Fibroblast of lung (primary cell): ENCODE measurements at places on chromosomes 2 and 18. TPM values are rescaled to one million over a fixed set of nuclear protein-coding genes. Genes with fewer than 3 reads are reported as not detected.

The AQP12B gene
- total RNA-seq = not detected in 2 replicates

The FOXI3 gene
- not detected in 2 replicates for total RNA-seq

The GNLY gene
- total RNA-seq = under 0.01 TPM in 1 of 2 replicates, not detected in the other

The CYP27C1 gene
- not detected in 2 replicates for total RNA-seq

- DNase-seq = peak; percentile 83
Measured at GRCh38 chr2:75459565-75460310, 101.0 kb downstream of the EVA1A start.

DNA sequence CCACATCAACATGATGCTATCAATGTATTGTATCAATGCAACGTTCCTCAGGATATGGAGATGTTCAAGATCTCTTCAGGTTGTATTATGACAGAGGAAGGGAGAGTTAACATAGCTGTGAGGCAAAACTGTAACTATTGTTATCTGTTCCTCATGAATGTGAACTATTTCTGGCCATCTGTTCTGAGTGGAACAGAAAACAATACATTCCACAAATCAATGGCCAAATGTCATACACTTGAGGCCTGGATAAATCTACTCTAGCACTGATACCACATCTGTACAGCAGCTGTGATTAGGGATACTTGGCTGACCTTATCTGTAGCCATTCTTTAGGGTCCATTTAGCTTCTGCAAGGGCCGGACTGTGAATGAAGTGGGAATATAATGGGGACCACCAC lies 447.9 kb downstream of the IRS1 start:
- no peak for DNase-seq

- no peak for DNase-seq
Measured at GRCh38 chr2:31202041-31202440, 15.3 kb downstream of the CAPN14 start.

DNA sequence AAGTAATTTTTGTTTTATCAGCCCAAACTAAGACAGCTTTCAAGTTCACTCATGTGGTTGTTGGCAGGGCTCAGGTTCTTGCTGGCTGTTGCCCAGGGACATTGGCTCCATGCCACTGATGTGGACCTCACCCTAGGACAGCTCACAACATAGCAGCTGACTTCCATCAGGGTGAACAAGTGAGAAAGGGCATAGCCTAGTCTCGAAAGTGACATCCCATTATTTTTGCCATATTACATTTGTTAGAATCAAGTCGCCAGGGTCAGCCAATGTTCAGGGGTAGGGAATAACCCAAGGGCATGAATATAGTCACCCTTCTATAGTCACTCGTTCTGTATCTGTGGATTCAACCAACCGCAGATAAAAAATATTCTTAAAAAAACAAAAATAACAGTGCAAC lies 10.7 kb upstream of the CWC22 start:
- DNase-seq = peak; percentile 95

GRCh38 chr2:1256632-1257324 lies 156.5 kb upstream of the TPO start:
- DNase-seq = no peak

GRCh38 chr2:22279541-22279940 lies 1105.4 kb upstream of the KLHL29 start:
- peak; percentile 22 for DNase-seq

GRCh38 chr2:137173463-137173862 lies 408.1 kb downstream of the THSD7B start:
- peak; percentile 62 for DNase-seq

DNA sequence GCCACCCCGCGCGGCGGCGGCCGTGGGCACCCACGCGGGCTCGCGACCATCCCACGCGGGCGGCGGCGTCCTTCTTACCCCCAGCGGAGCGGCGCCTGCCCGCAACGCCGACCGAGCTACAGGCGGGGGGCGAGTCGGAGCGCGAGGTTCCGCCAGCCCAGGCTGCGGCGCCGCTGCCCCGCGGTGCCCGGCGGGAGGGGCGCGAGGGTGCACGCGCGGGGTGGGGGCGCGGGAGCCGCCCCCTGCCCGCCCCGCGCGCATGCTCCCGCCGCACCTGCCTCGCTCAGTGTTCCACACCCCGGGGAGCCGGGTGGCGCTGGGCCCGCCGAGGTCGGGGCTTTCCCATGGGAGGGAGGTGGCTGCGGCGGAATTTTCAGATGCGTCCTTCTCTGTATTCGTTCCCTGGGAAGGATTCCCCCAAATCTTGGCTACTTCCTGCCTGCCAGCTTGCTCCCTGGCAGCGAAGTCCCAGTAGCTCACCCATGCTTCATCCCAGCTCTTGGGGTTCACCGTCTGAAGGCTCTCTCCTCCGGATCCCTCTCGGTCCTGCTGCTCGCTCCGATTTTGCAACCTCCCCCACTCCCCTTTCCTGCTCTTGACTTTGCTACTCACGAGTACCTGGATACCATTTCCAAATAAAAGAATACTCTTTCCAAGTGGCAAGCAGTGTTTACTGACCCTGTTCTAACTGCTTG lies at the start of gene L3MBTL4:
Gene L3MBTL4 (minus strand): TSS at position 189 of the 695 bp plus-strand sequence. CDS start 103,286 bp downstream, outside the sequence.
- DNase-seq = no peak

DNA sequence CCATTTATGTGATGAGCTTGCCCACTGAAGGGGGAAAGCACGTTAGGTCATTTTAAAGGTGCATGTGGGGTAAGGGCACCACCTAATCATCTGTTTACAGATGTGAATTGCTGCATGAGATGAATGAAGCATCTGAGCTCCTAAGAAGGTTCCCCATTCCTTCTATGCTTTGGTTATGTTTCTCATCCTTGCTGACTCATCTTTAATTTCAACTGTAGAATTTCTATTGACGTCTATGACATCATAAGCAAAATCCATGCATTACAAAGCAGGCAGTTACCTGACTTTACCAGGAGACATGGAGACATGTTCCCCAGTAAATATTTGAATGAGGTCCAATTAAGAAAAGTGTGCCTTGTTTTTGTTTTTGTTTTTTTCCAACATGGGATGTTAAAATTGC lies 2.8 kb downstream of the SNTG2 start:
- no peak for DNase-seq

GRCh38 chr2:214730800-214731407 lies 78.6 kb downstream of the BARD1 start:
- peak; percentile 6 for DNase-seq

DNA sequence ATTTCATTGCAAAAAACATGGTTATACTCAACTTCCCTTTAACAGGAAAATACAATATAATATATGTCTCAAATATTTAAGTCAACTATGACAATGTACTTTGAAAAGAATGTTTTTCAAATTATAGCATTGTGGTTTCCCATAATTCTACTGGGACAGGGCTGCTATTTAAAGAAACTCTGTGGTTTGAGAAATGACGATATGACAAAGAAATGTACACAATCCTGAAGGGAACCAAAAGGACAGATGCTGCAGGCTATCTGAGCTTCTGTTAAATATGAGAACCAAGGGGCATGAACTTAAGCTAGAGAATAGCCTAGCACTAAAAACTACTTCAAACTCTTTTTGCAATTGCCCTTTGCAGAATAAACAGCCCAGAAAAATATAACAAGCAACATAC lies 415.9 kb downstream of the GRB14 start:
- peak; percentile 89 for DNase-seq

GRCh38 chr2:105961599-105962146 lies 217.0 kb downstream of the NCK2 start:
- no peak for DNase-seq

DNA sequence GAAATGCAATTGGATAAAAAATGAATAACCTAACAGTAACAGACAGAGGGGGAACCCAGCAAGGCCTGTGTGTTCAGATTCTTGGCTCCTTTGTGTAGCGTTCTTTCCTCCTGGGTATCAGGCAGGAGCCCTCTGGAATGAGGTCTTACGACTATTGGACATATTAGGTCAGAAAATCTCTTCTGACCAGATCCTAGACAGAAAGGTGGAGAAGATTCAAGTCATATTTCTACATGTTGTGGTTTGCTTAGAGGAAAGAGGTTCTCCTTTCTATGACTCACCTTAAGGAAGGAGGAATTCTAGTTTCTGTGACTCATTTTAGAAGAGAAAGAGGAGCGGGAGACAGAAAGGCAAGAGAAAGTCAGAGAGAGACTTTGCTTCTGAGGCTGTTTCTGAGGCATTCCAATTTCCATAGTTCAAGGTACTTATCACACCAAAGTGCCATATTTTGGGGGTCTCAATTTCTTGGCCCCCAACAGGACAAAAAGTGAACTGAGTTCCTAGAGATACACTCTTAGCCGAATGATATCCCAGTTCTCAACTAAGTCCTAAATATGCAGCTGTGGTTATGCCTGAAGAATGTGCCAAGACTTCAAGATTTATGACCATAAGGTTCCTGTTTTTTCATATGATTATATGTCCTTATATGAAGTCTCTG lies 618.6 kb downstream of the ZEB2 start:
- DNase-seq = peak; percentile 98

GRCh38 chr18:8706791-8707555 lies 1.6 kb downstream of the MTCL1 start:
- peak; percentile 77 for DNase-seq

GRCh38 chr2:37641582-37642171 lies 29.8 kb downstream of the CDC42EP3 start:
- DNase-seq = peak; percentile 67

DNA sequence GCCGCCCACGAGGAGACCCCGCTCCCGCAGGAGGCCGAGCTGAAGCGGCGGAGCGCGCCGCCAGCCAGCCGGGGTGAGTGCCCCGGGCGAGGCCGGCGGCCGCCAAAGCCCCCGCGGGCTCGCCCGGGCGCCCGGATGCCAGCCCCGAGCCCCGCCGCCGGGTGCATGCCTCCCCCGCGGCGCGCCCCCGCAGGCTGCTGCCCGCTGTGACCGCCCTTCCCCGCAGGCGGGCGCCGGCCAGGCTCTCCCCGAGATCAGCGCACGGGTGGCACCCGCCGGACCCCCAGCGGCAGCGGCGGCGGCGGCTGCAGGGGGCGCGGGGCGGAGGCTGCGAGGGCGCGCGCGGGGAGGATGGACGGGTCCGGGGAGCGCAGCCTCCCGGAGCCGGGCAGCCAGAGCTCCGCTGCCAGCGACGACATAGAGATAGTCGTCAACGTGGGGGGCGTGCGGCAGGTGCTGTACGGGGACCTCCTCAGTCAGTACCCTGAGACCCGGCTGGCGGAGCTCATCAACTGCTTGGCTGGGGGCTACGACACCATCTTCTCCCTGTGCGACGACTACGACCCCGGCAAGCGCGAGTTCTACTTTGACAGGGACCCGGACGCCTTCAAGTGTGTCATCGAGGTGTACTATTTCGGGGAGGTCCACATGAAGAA lies 470 bp downstream of the KCNF1 start:
- no peak for DNase-seq

GRCh38 chr2:190178066-190178722 lies 115.7 kb upstream of the MSTN start:
- no peak for DNase-seq

- no peak for DNase-seq
Measured at GRCh38 chr18:79948719-79949411, 2.6 kb downstream of the SLC66A2 start.

DNA sequence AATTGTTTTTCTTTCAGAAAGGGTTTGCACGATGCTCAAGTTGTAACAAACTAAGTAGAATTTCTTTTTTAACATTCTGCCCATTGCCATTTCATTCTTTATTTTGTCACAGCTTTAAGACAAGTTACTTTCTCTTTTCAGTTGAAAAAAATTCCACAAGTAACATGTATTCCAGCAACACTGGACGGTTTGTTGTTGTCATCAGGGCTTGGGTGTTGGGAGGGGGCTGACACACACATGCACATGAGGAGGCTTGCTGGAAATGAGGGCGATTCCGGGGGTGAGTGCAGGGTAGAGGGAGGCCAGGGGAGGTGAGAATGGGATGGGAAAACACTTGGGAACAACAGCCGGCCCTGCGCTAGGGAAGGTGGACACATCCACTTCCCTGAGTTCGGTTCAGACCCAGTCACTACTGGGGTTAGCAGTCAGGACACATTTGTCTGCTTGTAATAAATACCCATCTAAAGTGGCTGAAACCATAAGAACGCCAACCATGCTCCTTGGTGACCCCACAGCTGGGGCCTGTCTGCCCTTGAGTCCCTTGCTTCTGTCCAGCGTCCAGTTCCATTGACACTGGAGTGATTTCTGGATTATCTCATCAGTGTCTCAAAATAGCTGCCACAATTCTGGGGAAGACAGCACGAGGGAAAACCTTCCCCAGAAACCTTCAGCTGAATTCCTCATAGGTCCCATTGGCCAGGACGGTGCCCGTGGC lies 141.8 kb upstream of the BCL2L11 start:
- no peak for DNase-seq

- no peak for DNase-seq
Measured at GRCh38 chr18:44951748-44952147, 271.1 kb downstream of the SETBP1 start.

- peak; percentile 9 for DNase-seq
Measured at GRCh38 chr2:101113441-101114267, 37.5 kb downstream of the TBC1D8 start.
